ENCODE measurements at places on chromosomes 5 and 9. TPM values are rescaled to one million over a fixed set of nuclear protein-coding genes. Genes with fewer than 3 reads are reported as not detected.
A peak's percentile ranks its signal among the peaks of the same experiment; 100 is the strongest.

Gene ITK
- 0.62 TPM for total RNA-seq

Gene SDHA
- 219 TPM for total RNA-seq

Gene ANKRD31
- not detected for total RNA-seq

Gene GABRA1
- total RNA-seq: not detected

Gene GLRA1
- not detected for total RNA-seq

Gene REEP2
- not detected for total RNA-seq

Gene CANX
- total RNA-seq: 448 TPM

Gene ADGRD2
- not detected for total RNA-seq

Gene FOXD4
- not detected for total RNA-seq

GRCh38 chr5:93164690-93165089 is 416.3 kb downstream of the NR2F1-AS1 start:
- no peak overlapping the region for H3K4me3 ChIP-seq
- H3K27me3 ChIP-seq: no peaks in the 10 kb centered on the region
- H3K36me3 ChIP-seq: no peaks in the 10 kb centered on the region

DNA sequence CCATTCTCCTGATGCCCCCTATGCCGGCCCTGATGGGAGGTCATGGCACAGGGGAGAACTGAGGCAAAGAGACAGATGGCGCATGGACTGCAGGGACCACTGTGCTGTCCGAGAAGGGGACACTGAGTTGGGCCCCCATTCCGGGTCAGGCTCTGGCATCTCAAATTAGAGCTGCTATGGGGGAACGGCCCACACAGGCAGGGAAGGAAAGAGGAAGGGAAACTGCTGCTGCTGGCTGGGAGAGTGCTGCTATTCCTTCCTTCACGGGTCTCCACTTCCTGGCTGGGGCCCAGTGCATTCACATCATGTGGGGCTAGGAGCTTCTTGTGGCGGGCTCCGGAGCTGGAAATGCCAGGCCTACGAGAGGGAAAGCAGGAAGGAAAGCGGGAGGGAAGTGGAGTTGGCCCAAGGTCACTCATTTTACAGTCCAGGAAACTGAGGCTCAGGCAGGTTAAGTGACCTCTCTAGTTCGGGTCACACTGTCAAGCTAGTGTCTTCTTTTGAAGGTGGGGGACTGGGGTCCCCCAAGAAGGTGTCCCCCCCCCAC is 1.3 kb upstream of the CARD19 start:
- peak; percentile 78 for DNase-seq
- H3K27me3 ChIP-seq: no peaks in the 10 kb centered on the region
- H3K4me1 ChIP-seq: peaks cover 9% of the 10 kb centered on the region

GRCh38 chr9:98503867-98504266 is 204.9 kb downstream of the GABBR2 start:
- DNase-seq: no peak
- H3K27ac ChIP-seq: no peak overlapping the region
- no peaks in the 10 kb centered on the region for H3K27me3 ChIP-seq
- no peaks in the 10 kb centered on the region for H3K4me1 ChIP-seq
- H3K36me3 ChIP-seq: no peaks in the 10 kb centered on the region

DNA sequence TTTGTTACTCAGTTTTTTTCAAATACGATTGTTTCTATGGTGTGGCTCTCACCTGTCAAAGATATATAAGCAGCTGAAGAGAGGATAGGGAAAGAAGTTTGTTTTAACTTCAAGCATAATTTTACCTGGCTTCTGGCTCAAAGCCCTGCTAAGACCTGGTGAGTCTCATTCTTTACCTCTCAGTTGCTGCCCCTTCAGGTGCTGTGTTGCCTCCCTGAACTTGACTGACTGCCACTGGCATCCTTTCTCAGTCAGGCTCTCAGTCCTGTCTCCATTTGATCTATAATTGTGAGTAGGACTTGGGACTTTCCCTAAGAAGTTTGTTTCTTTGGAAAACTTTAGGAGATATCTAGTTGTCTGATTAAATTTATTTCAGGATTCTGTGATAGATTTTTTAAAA is 249.6 kb downstream of the IZUMO3 start:
- no peaks in the 10 kb centered on the region for H3K27me3 ChIP-seq
- no peak overlapping the region for H3K4me3 ChIP-seq
- H3K36me3 ChIP-seq: no peaks in the 10 kb centered on the region
- no peaks in the 10 kb centered on the region for H3K4me1 ChIP-seq
- H3K27ac ChIP-seq: no peak overlapping the region

GRCh38 chr5:120465436-120465961 is 1.4 kb downstream of the PRR16 start:
- H3K27me3 ChIP-seq: peaks cover 18% of the 10 kb centered on the region
- DNase-seq: peak; percentile 35
- peak overlapping the region; percentile 23 for H3K4me3 ChIP-seq
- no peaks in the 10 kb centered on the region for H3K36me3 ChIP-seq
- H3K4me1 ChIP-seq: no peaks in the 10 kb centered on the region
- H3K27ac ChIP-seq: no peak overlapping the region

DNA sequence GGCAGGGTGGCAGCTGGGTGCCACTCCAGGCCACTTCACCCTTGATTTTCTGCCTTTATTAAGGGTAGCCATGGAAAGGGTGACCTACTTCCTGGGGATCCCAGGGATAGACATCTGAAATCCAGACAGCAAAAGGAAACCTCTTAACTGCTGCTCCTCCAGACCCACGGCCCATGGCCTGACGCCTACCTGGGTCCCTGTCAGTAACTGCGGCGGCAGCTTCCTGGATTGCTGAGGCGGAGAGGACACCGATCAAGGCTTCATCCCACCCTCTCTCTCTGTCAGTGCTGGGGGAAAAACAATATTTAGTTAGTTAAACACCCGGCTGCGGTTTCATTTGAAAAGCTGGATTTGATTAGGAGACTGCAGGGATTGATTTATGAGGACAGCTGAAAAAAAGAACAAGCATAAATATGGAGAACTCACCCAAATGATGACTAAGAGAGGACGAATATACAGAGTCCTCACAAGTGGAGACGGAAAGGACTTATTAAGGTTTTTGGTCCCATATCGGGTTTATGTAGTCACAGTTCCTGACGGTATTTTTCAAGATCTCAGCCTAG is 158.7 kb upstream of the KLF4 start:
- no peak for DNase-seq
- H3K27ac ChIP-seq: no peak overlapping the region
- peaks cover 6% of the 10 kb centered on the region for H3K4me1 ChIP-seq
- no peak overlapping the region for H3K4me3 ChIP-seq
- no peaks in the 10 kb centered on the region for H3K27me3 ChIP-seq
- no peaks in the 10 kb centered on the region for H3K36me3 ChIP-seq

- DNase-seq: no peak
- H3K36me3 ChIP-seq: no peaks in the 10 kb centered on the region
- no peak overlapping the region for H3K4me3 ChIP-seq
- no peaks in the 10 kb centered on the region for H3K4me1 ChIP-seq
- H3K27me3 ChIP-seq: no peaks in the 10 kb centered on the region
Measured at GRCh38 chr5:51599587-51599986, 216.3 kb downstream of the ISL1 start.

GRCh38 chr5:133147411-133147810 is 95.6 kb downstream of the HSPA4 start:
- no peak overlapping the region for H3K4me3 ChIP-seq
- no peak for DNase-seq
- no peaks in the 10 kb centered on the region for H3K27me3 ChIP-seq
- H3K27ac ChIP-seq: no peak overlapping the region

- H3K27me3 ChIP-seq: no peaks in the 10 kb centered on the region
- H3K4me3 ChIP-seq: no peak overlapping the region
- no peaks in the 10 kb centered on the region for H3K4me1 ChIP-seq
- no peaks in the 10 kb centered on the region for H3K36me3 ChIP-seq
Measured at GRCh38 chr5:135160036-135160675, 126.1 kb upstream of the PITX1 start.

GRCh38 chr9:127093319-127094020 is 29.0 kb downstream of the ANGPTL2 start:
- no peaks in the 10 kb centered on the region for H3K4me1 ChIP-seq
- no peaks in the 10 kb centered on the region for H3K27me3 ChIP-seq
- no peaks in the 10 kb centered on the region for H3K36me3 ChIP-seq
- no peak overlapping the region for H3K4me3 ChIP-seq

DNA sequence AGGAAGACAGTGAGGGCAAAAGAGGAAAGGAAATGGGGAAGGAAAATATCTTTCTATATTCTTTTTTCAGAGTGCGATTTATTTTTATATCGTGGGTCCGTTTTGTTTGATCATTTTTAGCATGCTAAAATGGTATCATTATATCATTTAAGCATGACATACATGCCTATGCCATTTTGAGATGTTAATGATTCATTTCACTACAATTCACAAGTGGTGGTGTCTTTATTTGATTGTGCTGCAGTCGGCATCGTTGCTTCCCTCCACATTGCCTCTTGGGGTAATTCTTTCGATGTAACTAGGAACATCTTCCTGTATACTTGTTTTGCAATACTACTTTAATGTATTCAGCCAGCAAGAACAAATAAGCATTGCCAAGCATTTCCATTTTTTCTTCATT is 145.2 kb downstream of the CFAP90 start:
- DNase-seq: no peak
- H3K27me3 ChIP-seq: no peaks in the 10 kb centered on the region
- no peak overlapping the region for H3K27ac ChIP-seq
- H3K4me1 ChIP-seq: no peaks in the 10 kb centered on the region
- no peak overlapping the region for H3K4me3 ChIP-seq

GRCh38 chr5:113038136-113038535 is 61.5 kb downstream of the DCP2 start:
- no peaks in the 10 kb centered on the region for H3K27me3 ChIP-seq
- no peak overlapping the region for H3K4me3 ChIP-seq
- no peak for DNase-seq
- H3K4me1 ChIP-seq: no peaks in the 10 kb centered on the region
- H3K36me3 ChIP-seq: peaks cover 15% of the 10 kb centered on the region

DNA sequence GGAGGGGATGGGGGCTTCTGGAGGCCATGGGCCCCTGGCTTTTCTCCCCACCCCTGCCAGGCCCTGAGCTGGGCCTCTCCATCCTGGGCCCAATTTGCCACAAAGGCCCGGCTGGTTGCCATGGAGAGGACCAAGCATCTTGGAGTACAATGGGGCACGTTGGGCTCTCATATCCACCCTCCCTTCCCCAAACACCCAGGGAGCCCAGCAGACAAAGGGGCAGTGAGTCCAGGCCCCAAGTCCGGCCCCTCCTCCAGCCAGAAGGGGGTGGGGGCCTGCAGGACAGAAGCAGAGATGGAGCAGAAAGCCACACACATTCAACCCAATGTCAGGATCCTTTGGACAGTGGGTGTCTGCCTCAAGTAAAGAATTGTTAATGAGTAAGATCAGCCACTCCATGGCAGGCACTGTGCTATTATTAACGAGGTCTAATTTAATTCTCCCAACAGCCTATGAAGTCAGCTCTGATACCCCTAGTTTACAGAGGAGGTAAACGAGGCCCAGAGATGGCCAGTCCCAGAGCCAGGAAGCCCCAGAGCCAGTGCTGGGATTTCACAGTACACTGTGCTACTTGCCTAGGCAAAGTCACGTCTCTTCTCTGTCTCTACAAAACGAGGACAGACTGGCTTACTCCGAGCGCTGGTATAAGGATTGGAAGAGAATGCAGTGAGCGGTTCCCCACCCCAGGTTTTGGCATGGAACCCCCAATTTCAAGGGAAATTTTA is 2.3 kb downstream of the CRB2 start:
- no peaks in the 10 kb centered on the region for H3K36me3 ChIP-seq
- no peak overlapping the region for H3K27ac ChIP-seq
- no peaks in the 10 kb centered on the region for H3K4me1 ChIP-seq
- H3K4me3 ChIP-seq: no peak overlapping the region

DNA sequence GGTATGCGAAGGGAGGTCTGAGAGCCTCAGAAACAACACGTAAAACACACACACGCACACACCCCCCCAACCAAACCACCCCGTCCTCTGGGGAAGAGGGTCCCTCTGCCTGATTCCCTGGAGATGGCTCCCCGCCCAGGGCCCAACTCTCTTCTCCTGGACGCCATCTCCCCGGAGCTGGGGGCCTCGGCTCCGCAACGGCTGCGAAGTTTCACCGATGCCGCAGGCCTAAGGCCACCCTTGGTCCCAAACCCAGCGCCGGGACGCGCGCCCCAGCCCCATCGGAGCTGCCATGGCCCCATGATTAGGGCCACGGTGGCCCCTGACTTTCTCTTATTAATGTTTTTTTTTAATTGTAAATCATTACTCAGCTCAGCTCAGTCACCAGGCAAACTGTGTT is 181.4 kb upstream of the TBCA start:
- peaks cover 13% of the 10 kb centered on the region for H3K27me3 ChIP-seq
- H3K4me3 ChIP-seq: peak overlapping the region; percentile 13
- H3K27ac ChIP-seq: no peak overlapping the region
- DNase-seq: no peak
- H3K4me1 ChIP-seq: no peaks in the 10 kb centered on the region

- H3K27ac ChIP-seq: peak overlapping the region; percentile 81
- no peak for DNase-seq
- H3K4me1 ChIP-seq: no peaks in the 10 kb centered on the region
- no peaks in the 10 kb centered on the region for H3K27me3 ChIP-seq
- H3K36me3 ChIP-seq: no peaks in the 10 kb centered on the region
Measured at GRCh38 chr9:100426189-100426529, 784 bp upstream of the MSANTD3 start.

DNA sequence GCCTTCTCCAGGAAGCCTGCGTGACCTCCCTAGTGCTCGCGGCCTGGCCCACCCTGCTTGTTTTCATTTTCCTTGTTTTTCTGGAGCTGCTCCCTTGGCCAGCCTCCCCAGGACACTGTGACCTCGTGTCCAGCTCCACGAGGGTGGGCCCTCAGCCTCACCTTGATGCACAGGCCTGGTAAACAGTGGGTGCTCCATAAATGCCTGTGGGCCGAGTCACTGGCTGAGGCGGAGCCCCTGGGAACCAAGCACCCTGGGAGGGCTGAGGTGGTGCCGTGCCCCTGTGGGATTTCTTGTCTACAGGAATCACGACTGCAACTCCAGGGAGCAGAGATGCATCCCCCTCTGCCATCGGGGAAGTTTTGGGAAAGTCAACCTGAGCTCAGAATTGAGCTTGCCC is 17.2 kb downstream of the FAM163B start:
- no peak overlapping the region for H3K4me3 ChIP-seq
- no peaks in the 10 kb centered on the region for H3K4me1 ChIP-seq
- no peaks in the 10 kb centered on the region for H3K27me3 ChIP-seq
- DNase-seq: no peak
- no peaks in the 10 kb centered on the region for H3K36me3 ChIP-seq

DNA sequence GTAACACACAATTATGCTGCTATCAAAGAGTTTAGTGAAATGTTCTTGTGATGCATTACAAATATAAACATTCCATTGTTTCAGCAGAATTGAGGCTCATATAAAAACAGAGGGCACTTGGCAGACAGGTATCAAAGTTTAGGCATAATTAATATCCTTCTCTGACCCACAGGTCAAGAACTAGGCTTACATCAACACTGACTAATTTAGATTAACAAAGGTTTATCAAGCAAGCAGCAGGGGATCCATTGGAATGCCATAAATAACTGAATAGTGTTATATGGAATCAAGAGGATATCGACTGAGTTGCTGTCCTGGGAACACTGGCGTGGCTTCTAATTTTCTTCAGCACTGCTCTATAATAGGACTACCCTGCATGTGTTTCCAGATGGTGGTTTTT is 414.5 kb upstream of the ARRDC3 start:
- H3K36me3 ChIP-seq: no peaks in the 10 kb centered on the region
- DNase-seq: no peak
- H3K27me3 ChIP-seq: no peaks in the 10 kb centered on the region
- H3K4me3 ChIP-seq: no peak overlapping the region
- H3K27ac ChIP-seq: no peak overlapping the region

GRCh38 chr5:96279801-96280542 is 153.1 kb downstream of the PCSK1 start:
- H3K4me1 ChIP-seq: no peaks in the 10 kb centered on the region
- H3K27me3 ChIP-seq: no peaks in the 10 kb centered on the region
- no peak for DNase-seq
- no peaks in the 10 kb centered on the region for H3K36me3 ChIP-seq
- H3K27ac ChIP-seq: no peak overlapping the region

GRCh38 chr5:167356374-167356773 is 935.1 kb upstream of the WWC1 start:
- no peak overlapping the region for H3K4me3 ChIP-seq
- DNase-seq: no peak
- H3K27me3 ChIP-seq: no peaks in the 10 kb centered on the region
- H3K27ac ChIP-seq: no peak overlapping the region
- H3K36me3 ChIP-seq: no peaks in the 10 kb centered on the region
- no peaks in the 10 kb centered on the region for H3K4me1 ChIP-seq
